ENCODE measurements at places on chromosomes 3 and 15.
A peak's percentile ranks its signal among the peaks of the same experiment; 100 is the strongest.

DNA sequence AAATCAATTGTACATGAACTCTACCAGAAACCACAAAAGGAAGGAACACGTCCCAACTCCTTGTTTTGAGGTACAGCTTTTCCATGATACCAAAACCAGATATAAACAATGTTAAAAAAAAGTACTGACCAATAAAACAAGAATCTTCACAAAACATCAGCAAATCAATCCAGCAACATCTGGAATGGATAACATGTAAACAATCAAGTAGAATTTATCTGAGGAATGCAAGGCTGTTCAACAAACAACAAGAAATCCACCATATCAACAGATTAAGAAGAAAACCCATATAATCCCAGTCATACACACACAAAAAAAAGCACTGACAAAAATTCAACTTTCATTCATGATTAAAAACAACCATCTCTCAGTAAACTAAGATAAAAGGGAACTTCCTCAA is 26.7 kb downstream of the TJP1 start:
- DNase-seq = no peak

- DNase-seq = no peak
These were observed 7.8 kb upstream of the ACSBG1 start for GRCh38 chr15:78242128-78242527.

GRCh38 chr3:109825971-109826810 is 488.8 kb upstream of the DPPA4 start:
- DNase-seq = no peak

- DNase-seq = no peak
These were observed 54.7 kb downstream of the CLEC3B start for GRCh38 chr3:45080824-45081223.

- DNase-seq = no peak
These were observed 25.2 kb upstream of the ACP3 start for GRCh38 chr3:132292042-132292441.

- DNase-seq = no peak
These were observed 1039.2 kb downstream of the AGBL1 start for GRCh38 chr15:87118846-87119245.

GRCh38 chr3:22900296-22900695 is 302.8 kb upstream of the UBE2E2 start:
- no peak for DNase-seq

GRCh38 chr3:158456114-158456513 is 114.9 kb upstream of the MLF1 start:
- no peak for DNase-seq

DNA sequence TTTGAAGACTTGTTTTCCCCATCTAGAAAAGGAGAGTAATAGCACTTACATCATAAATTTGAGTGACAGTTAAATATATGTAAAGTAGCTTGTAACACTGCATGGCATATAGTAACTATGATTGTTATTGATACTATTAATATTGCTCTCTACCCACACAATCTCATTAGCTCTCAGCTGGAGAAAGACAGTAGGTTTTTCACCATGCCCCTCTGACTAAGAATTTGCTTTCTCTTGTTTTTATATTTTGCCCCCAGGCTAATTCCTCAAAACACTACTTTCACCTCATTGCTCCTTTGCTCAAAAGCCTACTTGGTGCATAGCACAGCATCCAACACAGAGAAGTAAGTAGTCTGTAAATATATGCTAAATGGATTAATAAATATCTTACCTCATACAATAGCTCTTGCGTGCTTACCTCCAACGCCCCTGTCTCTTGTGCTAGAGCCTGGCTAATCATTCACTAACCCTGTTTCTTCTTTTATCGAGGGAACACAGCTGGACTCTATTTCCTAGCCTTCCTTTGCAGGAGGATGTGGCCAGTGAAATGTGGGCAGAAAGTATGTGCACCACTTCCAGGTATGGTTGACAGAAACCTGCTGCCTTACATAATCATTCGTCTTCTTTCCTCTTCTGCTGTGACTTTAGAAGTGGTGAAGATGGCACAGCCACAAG is 190.0 kb downstream of the PLCH1 start:
- DNase-seq = no peak

DNA sequence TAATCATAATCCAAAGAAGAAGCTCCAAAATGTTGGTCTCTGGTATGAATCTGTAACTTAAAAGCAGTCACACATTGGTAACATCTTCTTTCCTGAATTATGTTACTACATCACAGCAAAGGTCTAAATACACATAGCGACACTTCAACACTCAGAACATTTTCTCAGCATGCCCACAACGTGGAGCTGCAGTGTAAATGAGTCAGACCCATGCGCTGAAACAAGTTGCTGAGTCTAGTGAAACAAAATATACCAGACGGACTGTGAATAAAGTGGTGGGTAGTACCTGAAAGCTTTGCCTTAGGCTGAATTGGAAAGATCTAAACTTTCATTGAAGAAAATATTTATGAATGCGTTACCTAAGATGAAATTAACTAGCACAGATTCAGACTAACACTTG is 33.2 kb upstream of the GOLGA8B start:
- peak; percentile 45 for DNase-seq

DNA sequence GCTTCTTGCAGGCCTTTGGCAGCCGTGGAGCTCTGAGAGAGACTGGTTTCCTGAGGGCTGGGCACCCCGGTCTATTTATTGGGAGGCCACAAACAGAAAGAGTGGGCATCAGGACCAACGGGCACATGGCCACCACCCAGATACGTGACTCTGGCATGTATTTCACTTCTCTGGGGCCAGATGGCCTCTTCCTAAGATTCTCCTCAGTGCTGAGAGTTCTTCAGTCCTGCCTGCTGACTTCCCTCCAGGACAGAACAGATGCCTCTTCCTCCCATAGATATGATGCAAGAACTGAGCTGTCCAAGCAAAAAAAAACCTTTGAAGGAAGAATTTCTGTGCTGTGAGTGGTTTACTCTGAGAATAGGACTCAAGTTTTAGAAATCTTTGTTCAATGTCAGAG is 107.7 kb downstream of the IGF2BP2 start:
- DNase-seq = no peak

DNA sequence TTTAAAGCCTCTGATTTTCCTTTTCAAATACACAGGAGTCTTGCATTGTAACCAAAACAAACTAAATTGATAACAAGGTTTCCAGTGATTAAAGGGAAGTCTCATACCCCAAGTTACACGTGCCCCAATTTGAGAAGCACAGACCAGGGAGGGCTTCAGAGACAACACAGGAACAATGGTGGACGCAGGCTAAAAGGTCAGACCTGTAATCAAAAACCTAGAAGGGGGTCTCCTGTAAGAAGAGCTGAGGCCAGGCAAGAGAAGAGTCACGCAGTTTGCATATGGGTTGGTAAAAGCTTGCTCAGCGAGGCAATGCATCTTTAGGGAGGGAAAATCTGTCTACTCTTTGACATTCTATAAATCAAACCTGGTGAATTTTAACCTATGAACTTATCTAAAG is 58.6 kb upstream of the MCF2L2 start:
- DNase-seq = no peak
